Kidney glomerular epithelial cell (primary cell): ENCODE measurements at places on chromosomes 7 and 10.
A peak's percentile ranks its signal among the peaks of the same experiment; 100 is the strongest.

GRCh38 chr7:157897681-157898080 lies 560.9 kb downstream of the DNAJB6 start:
- DNase-seq: no peak

GRCh38 chr7:133770863-133771492 lies 356.2 kb upstream of the LRGUK start:
- DNase-seq: peak; percentile 89

DNA sequence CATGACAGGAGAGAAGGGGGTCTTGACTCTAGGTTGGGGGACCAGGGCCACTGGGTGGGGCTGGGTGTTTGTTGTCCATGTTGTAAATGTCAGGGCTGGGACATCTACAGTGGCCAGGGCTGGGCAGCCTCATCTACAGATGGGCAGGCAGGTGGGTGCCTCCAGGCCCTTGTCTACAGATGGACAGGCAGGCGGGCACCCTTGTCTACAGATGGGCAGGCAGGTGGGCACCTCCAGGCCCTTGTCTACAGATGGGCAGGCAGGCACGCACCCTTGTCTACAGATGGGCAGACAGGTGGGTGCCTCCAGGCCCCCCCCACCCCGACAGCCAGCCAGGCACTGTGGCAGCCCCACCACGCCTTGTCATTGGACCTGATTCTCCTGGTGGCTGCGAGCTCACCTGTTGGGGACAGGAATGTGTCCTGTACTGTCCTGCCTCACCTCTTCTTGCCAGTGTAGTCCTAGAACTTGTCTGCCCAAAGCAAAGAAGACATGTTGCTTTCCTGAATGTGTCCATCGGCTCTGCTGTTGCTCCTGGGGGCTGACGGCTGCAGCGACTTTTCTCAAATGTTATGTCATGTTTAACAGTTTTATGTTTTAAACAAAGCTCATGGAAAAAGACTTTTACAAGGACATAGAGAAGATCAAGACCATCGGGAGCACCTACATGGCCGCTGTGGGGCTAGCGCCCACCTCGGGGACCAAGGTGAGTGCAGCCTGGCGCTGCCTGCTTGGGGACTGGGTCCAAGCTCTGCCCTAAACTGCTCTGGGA lies 129.9 kb downstream of the ADCY1 start:
- no peak for DNase-seq

GRCh38 chr10:122379041-122379440 lies 4.5 kb downstream of the PLEKHA1 start:
- no peak for DNase-seq

DNA sequence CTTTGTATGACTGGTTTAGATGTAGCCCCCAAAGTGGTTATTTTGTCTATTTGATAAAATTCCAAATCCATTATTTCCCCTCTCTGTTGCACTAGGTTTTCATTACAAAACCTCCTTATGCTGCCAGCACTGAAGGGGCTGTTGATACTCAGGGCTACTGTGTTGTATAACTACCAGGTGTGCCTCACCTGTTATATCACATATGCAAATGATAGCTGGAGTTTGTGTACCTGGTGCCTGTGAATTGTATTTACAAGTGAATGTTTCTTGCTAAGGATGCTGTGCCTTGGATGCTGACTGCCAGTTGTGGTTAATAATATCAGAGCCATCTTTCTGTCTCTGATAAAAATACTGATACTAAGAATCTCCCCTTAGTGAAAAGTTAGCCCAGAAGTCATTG lies 84.8 kb upstream of the CCDC6 start:
- no peak for DNase-seq

GRCh38 chr7:133941496-133941895 lies 185.6 kb upstream of the LRGUK start:
- no peak for DNase-seq

GRCh38 chr7:110105840-110106239 lies 985.1 kb upstream of the LRRN3 start:
- no peak for DNase-seq
